ENCODE measurements at places on chromosomes 2 and 18. TPM values are rescaled to one million over a fixed set of nuclear protein-coding genes. Genes with fewer than 3 reads are reported as not detected.

SLC38A11 gene
- 0.57 TPM for total RNA-seq

DLX1 gene
- total RNA-seq, result not detected

ZNF24 gene
- total RNA-seq, result 56.3 TPM

GRCh38 chr2:32008805-32009515 lies 1.8 kb downstream of the MEMO1 start:
- peak; percentile 14 for DNase-seq

DNA sequence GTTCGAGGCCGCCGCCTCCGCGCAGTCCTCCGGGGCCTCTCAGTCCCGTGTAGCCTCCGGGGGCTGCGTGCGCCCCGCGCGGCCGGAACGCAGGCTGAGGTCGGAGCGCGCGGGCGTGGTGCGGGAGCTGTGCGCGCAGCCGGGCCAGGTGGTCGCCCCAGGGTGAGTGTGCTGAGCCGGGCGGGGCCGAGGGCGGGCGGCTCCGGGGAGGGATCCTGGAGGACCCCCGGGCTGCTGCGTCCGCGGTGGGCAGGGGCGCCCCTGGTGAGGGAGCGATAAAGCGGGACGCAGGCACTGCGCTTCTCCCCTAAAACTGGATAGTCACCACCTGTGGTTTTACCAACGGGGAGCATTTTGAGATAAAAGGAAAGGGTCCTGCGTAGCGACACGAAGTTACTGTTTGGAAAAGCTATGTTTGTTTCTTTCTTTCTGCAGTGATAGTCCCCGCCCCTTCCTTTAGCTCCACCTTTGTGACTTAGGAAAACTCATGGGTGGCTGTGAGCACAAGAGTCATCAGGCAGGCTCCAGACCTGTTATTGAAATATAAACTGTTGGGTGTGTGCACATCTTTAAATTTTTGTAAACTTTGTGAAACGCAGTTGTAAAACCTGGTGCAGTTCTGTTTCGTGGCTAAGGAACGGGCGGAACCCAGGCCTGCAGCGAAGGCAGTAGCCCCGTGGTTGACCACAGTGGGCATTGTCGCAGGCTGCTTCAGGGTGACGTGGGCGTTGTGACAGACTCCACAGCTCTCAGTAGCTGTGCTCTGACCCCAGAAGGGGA lies 687 bp downstream of the CTDP1 start:
- peak; percentile 20 for DNase-seq

DNA sequence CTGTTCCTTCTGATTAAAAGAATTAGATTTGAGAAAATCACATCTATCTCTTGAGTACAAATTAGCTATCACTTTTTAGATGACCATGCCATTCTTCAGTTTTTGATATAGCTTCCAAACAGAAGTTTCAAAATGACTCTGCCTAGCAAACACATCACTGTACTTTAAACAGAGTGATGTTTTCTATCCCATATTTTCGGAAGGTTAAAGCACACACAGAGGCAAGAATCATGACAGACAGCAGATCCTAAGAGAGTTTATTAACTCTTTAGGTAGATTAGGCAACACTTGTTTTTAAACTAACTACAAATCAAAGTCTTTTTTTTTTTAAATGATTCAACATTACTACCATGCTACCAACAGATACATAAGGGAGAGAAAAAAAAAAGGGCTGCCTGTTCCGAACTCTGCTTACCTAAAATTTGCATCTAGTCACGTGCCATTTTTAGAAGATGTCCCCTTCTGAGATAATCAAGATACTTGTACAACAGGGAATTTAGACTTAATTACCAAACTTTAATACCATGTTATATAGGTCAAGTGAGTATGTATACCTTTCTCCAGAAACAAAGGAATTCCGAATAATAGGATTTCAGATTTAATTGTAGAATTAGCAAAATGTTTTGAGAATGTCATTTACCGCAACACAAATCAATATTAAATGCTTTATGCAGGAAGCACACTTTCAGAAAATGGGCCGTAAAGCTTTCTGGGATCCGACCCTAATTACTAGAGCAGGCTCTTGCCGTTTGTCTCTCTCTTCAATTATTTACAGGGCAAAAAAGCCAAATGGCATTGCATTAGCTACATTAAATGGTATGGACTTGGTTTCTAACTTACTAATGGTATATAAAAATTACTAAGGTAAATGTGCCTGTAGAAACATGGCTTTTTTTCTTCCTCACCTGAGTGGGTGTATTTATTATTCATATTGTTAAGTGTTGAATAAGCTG lies 2.6 kb downstream of the RBMS1 start:
- no peak for DNase-seq

DNA sequence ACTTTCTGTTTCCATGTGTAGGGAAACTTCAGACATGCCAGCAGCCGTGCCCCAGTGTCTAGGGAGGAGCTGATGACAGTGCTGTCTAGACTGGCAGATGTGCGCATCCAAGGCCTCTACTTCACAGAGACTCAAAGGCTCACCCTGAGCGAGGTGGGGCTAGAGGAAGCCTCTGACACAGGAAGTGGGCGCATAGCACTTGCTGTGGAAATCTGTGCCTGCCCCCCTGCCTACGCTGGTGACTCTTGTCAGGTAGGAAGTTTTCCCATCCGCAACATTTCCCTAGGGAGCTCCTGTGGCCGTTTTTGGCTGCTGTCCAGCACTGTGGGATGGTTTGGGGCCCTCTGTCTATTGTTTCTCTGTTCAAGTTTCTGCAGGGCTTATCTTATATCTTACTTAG lies 143.1 kb upstream of the TTC39C start:
- peak; percentile 52 for DNase-seq

DNA sequence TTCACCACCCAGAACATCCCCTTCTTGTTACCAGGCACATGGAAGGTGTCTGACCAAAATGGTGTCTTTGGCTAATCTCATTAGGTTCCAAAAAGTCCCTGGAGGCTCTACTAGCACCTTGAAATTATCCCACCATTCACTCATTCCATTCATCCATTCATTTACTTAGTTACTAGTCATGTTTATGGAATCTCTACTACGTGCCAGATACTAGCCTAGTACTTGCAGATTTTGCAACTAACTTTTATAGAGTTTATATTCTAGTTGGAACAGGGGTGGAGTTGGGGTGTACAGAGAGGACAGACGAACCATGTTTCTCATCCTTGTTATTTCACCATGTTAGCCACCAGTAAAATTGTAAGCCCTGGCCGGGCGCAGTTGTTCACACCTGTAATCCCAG lies 4.0 kb upstream of the NOP58 start:
- no peak for DNase-seq

DNA sequence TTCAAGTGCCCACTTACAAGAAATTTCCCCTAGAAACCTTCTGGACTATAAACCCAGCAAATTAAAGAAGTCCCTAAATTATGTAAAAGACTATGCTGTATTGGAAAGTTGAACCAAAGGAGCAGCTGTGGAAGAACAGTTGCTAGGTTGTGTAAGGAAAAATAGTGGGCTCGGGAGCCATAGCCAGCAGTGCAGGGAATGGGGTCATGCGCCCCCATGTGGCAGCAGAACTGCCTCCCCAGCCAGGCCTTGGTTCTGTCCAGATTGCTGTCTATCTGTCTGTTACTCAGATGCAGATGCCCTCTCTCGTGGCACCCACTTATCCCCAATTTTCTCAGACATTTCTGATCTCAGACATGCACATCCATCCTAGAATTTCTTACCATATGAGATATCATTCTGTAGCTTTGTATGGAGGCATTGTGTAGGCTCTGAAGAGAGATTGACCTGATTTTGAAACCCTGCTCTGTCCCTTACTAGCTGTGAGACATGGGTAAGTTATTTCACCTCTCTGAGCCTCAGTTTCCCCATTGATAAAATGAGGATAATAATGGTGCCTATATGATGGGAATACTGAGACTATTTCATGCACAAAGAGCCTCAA lies 258.3 kb downstream of the SS18 start:
- DNase-seq, result peak; percentile 67

GRCh38 chr18:70559446-70559845 lies 270.6 kb downstream of the SOCS6 start:
- DNase-seq, result no peak

DNA sequence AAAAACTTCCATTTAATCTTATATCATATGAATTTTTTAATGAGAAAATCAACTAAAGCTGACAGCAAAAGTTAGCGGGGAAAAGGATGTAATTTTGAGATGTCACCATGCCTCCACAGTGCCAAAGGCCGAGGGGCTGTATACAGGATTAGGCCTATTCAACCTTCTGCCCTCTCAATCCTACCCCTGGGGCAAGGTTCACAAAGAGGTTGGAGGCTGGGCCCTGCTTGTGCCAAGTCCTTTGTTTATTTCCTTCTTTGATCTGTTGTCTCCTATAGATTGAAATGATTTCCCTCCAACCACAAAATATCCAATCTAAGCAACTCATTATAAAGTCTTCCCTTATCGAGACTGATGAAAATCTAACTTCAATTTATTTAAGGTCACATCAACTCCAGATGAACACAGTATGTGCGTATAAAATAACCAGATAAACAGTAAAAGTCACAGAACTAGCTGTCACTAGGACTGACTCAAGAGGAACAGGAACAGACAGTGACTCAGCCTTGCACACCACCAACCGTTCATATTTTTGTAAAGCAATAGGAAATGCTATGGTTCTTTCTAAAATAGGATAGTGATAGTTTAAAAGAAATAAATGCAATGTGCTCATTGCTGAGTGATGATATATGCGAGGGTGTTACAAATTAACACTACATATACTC lies 95.8 kb downstream of the SLC25A12 start:
- no peak for DNase-seq

DNA sequence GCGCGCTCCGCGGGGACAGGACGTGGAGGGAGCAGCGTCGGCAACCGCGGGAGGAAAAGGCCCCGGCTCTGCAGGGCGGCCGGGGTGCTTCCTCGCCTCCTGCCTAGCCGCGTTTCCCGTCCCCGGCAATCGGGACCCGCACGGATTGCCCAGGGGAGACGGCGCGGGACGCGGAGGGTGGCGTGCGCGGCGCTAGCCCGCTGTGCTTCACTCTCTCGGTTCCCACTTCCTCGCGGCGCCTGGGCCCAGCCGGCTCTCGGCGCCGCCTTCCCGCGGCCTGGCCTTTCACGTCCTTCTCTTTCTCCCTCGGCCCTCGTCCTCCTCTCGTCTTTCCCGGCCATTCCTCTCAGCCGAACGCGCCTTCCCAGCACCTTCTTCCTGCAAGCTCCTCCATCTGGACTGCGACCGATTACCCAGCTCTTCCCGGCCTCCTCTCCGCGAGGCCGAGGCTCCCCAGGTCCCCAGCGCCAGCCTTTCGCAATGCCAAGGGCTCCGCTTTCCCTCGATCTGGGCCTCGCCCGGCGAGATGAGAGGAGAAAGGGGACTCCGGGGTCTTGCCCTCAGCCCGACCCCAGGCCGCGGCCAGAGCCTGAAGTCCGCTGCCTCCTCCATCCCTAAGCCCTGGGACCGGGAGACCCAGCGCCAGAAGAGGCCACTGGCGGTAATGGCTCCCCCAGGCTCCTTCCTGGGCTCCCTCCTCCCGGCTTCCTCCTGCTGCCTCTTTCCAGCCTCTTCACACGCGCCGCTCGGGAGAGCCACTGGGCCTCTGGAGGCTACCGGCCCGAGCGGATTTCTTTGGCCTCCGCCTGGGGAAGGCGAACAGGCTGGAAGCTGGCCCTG lies 34.3 kb upstream of the ATP6V1B1 start:
- no peak for DNase-seq

DNA sequence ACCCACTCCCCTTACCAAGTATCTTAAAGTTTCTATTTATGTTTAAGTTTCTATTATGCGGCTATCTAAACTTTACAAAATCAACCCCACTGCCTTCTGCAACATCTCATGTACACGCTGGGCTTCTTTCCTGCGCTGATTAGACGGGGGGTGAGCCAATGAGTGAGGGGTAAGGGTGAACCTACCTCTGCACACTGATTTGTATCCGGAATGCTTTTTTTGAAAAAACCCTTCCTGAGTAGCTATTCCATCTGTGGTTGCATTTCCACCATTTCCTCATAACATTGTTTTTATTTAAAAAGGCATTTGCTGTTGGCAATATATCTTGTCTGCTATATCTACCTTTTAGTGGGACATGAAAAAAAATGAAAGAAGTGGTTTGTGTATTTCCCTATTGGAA lies 6.3 kb downstream of the ALPG start:
- no peak for DNase-seq

DNA sequence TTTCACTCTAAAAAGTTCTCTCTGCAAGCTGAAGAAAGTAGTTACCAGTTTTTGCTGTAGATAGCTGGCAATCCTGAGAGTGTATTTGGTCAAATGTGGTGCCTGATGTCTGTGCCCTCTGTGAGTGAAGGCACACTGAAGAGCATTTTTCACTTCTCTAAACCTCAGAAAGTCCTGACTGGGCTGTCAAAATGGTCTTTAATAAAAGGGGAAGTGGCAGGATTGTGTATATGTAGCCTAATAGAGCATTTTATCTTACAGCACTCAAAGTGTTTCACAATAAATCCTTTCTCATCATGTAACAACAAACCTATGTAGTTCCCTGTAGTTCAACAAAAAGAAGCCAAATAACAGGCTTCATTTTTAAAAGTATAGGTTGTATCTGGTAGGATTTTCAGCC lies 1552.3 kb upstream of the SLC39A10 start:
- no peak for DNase-seq

DNA sequence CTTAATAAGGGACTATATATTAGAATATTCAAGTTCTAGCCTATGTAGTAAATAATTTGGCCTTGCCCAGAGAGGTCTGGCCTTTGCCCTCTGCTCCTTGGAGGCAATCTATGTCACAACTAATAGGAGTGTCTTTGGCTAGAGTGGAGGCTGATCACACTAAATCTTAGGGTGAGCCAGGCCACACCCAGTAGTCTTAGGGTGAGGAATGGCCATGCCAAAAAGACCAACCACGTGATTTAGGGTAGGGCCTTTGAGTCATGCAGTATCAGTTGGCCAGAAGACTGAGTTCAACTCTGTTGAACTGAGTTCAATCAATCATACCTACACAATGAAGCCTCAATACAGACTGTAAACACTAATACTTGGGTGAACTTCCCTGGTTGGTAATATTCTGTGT lies 26.0 kb upstream of the FLACC1 start:
- DNase-seq, result peak; percentile 15

GRCh38 chr2:21544392-21544791 lies 420.6 kb downstream of the TDRD15 start:
- DNase-seq, result no peak

DNA sequence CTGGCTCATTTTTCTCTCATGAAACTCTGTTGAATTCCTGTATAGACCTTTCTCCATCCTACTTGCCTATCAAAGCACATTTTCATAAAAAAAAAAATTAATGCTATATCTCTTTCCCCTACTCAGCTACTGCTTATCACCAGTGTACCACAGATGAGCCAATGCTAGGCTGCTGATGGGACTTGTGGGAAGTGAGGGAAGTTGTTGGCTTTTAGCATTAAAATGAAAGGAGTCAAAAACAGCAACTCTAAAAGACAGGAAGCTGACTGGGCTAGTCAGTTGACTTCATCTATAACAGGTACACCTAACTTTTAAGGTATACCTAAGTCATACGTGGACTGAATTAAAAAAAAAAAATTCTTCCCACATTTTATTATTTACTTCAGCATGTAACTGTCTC lies 102.1 kb downstream of the FAM117B start:
- DNase-seq, result no peak

GRCh38 chr2:215683295-215683694 lies 247.4 kb upstream of the FN1 start:
- DNase-seq, result no peak

DNA sequence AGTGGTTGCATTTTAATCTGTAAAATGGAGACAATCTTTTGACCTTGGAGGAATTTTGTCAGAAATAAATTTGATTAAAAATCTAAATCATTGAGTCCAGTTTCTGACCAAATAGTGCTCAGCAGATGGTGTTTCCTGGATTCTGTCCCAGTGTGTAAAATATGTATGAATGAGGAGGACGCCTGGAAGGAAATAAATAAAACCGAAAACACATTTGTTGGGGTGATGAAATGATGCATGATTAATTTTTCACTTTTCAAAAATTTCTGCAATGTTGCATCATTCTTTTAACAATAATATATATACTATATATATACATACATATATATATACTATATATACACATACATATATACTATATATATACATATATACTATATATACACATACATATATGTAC lies 261.1 kb upstream of the TRIB2 start:
- DNase-seq, result no peak
